ENCODE measurements at places on chromosomes 7 and 10.

GRCh38 chr7:123719197-123719721 lies 29.5 kb downstream of the WASL start:
- DNase-seq: no peak

GRCh38 chr10:34479520-34480179 lies 335.4 kb downstream of the PARD3 start:
- no peak for DNase-seq

- no peak for DNase-seq
Observed at GRCh38 chr10:99394256-99394655, 36.2 kb downstream of the GOT1 start.

DNA sequence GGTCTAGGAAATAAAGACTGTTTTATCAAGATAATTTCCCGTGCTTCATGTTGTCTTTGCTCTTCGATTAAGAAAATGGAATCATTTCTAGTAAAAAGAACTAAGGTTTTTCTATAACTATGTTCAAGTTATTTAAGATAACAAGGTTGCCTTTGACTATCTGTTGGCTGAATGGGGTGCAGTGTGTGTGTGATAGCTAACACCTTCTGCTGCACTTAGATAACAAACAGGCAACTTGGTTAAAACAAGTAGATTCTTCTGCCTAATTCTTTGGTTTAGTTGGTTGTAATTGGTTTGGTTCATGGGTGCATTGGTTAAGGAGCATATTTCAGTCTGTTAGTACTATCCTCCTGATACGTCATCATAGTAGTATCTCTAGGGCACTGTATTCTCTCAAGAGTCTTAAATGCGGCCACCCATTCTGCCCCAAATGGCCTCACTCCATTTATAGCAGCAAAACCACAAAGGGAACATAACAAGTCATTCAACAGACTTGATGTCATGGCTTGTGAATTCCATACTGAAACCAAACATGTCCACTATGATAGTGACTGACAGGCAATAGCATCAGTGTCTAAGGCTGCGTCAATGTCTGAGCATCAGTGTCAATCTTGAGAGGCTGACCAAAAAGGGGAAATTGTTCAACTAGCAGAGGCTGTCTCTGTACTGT lies 55.7 kb downstream of the CCDC3 start:
- no peak for DNase-seq

- DNase-seq: no peak
Observed at GRCh38 chr7:132148876-132149275, 427.4 kb downstream of the PLXNA4 start.

DNA sequence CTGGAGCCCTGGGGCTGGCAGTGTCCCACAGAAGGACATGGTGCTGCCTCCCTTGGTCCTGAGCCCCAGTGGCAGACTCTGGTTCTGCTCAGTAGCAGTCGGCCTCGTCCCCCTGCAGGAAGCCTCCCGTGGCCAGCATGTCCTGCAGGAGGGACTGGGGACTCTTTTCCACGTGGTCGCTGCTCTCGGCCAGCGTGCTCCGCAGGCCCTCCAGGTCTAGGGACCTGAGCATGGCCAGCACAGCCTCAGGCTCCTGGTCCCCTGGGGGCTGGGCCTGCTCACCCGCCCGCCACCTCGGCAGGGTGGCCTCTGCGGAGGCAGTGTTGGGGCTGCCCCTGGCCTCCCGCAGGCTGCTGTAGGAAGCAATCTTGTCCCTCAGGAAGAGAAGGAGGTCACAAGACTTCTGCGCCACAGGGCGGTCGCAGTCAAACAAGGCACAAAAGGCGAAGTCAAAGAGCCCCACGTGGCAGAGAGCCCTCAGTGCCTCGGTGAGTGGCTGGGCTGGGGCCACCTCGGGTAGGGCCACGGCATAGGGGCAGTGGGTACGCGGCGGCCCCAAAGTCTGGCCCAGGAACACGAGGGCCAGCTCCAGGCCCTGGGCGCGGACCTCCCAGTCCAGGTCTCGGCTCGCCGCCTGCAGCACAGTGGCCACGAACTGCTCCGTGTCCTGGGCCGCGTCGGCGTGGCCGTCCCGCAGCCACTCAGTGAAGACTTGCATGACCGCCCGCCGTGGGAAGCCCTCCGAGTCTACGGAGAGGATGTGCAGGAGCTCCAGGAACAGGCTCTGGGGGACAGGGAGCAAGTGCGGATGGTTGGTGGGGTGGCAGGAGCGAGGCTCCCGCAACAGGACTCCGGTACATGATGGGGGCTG lies 17.1 kb downstream of the BRAT1 start:
- DNase-seq: no peak

DNA sequence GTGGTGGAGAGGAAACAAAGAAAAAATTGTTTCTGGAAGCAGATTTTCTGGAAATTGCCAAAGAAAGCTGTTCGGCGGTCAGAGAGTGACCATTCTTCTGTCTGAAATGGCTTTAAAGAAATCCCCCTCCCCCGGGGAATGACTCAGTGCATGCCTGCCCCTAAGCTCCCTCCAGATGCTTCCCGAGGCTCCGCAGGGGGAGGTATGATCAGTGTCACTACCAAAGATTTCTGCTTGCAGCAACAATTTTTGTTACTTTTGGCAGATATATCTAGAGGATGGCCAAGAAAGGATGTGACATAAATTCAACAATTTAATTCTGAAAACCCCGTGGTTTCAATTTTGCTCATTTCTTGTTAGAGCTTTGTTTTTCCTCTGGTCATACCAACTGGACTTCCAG lies 163.9 kb downstream of the JCAD start:
- peak; percentile 92 for DNase-seq

DNA sequence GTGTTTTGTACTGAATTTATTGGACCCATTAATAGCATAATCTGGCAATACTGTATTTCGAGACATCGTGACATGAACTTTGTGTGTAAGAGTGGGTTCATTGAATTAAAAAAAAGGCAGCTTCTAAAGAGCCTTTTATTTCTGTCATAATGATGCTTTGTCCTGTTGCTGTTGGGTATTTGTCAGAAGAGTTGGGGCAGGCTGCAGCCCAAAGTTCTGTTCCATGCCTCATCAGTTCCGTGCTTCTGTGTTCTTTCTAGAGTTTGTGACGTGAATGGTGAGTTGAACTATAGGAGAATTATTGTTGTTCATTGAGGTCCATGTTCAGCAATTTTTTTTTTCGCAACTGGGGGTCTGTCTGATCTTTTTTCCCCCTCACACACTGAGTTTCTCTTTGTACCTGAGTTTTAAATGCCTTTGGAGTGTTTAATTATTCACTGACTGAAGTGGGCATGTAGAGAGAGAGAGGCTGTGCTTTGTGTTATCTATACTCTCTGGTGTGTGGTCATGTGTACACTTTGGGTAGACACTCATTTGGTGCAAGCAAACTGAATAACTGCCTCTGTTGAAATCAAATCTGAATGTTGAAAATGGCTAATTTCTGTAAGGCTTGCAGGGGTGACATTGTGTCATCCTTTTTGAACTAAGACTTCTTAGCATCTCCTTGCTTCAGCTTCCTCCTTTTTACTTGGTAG lies 69.8 kb downstream of the ADD3 start:
- DNase-seq: no peak

DNA sequence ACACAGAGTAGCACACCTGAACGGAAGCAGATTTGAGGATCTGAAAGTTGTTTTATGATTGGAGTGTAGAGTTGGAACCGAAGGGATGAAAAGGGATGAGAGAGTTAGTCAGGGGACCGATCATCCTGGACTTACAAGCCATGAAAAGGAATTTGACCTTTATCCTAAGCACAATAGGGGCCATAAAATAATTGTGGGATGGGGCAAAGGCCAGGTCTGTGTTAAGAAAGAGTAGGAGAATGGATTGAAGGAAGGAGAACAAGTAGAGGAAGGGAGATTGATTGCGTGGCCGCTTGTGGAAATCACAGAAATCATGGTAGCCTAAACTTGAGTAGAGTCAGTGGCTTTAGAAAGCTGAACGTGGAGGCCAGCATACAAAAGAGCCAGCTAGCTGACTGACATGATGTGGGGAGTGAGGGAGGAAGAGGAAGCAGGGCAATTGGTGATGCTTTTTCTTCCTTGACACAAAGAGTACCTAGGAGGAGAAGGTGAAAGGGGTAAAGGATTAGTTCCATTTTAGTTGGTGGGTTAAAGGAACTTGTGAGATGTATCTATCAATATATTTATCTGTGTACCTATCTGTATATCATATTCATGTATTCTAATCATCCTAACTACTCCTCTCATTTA lies 67.1 kb upstream of the RPA3 start:
- DNase-seq: no peak

Data from fibroblast of skin of abdomen (primary cell).